Stimulated activated CD4-positive, alpha-beta T cell treated with anti-CD3 and anti-CD28 coated beads, Interleukin-15, amount 100 ng/mL, for 1 hour (primary cell): ENCODE measurements at places on chromosomes 11 and 22.

- DNase-seq, result no peak
These were observed 150.0 kb upstream of the BLID start for GRCh38 chr11:122265981-122266380.

DNA sequence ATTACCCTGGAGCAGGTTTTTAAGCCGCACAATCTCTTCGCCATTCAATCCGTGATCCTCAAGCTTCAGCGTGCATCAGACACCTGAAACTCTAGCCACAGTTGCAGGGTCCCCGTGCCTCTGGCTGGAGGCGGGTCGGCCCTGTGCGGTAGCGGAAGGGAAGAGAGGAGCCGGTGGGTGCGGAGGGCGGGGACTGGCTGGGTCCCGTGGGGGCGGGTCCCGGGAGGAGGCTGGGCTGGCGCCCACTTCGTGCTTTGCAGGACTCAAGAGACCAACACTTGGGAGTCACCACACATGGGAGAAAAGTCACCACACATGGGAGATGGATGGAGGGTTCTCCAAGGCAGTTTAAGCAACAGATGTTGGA, 772 bp downstream of the C22orf15 start:
- DNase-seq, result peak; percentile 49

GRCh38 chr11:123260511-123261211, 65.6 kb upstream of the CLMP start:
- no peak for DNase-seq

- no peak for DNase-seq
These were observed 8.8 kb upstream of the PLA2G3 start for GRCh38 chr22:31148953-31149627.

- DNase-seq, result no peak
These were observed 54.4 kb downstream of the TRAF6 start for GRCh38 chr11:36455658-36456111.

- no peak for DNase-seq
These were observed 12.0 kb downstream of the PRSS23 start for GRCh38 chr11:86812322-86812670.

GRCh38 chr11:73047773-73048371, 94.2 kb downstream of the FCHSD2 start:
- DNase-seq, result no peak
